ENCODE measurements at places on chromosomes 4 and X.
A peak's percentile ranks its signal among the peaks of the same experiment; 100 is the strongest.

DNA sequence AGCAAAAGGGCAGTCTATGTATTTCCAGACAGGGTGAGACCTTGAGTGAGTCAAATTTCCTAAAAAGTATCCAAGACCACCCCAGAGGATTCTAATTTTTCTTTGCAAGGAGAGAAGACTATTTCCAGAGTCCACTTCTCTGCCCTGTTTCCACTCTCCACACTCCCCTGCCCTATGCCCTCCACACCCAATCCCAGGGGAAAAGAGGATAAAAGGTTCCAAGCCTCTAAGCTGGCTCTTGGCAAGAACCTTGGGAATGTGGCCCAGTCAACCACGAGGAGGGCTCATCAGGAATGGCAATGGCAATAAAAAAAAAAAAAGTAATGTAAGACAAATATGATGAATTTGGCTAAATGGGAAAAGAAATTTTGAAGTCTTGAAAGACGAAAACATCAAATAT lies 65.9 kb downstream of the SRPX start:
- no peak for DNase-seq

DNA sequence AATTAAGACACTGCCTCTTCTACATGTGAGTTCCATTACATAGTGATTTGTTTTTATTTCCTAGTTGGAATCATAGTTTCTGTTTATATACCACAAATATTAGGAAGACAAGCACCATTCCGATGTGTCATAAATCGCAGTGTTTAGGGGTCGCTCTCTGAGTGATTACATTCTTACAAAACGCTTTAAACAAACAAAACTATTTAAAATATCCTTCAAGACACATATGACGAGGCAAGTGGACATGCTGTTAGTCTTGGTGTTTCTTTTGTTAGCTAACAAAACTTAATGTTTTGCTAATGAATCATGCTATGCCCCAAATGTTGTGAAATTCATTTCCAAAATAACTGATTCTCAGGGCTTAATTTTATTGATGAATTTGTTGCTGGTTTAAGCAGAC lies 1219.3 kb upstream of the PRKX start:
- DNase-seq = no peak

- peak; percentile 22 for DNase-seq
These were observed 412 bp downstream of the SLC10A3 start for GRCh38 chrX:154490021-154490413.

DNA sequence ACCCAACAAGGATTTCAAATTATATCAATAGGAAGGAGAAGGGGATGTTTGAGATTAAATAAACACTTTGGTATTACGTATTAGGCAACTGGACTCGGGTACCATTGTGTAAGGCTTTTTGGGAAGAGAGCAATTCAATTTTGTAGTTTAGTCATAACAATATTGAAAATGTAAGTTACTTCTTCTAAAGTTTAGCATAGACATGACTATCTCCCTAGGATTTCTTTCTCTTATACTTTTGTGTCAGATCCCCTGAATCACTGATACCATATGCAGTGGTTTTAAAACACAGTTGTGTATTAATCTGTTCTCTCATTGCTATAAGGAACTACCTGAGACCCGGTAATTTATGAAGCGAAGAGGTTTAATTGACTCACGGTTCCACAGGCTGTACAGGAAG lies 123.8 kb upstream of the FAM9C start:
- DNase-seq = no peak

GRCh38 chr4:81472281-81473182 lies 825 bp upstream of the RASGEF1B start:
- DNase-seq = peak; percentile 71

DNA sequence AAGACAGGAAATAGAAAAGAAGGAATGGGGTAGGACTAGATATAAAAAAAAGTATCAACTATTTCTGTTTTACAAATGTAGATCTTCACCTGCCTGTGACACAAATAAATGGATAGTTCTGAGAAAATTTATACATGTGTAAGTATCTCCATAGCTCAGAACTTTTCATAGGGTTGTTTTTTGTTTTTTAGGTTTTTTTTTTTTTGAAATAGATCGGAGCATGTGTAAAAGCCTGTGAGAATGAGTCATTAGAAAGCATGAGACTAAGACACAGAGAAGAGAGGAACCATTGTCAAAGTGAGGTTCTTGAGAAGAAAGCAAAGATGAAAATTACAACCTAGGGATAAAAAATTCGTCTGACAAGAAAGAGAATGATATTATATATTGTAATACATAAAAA lies 481.6 kb downstream of the PABPC4L start:
- DNase-seq = no peak

DNA sequence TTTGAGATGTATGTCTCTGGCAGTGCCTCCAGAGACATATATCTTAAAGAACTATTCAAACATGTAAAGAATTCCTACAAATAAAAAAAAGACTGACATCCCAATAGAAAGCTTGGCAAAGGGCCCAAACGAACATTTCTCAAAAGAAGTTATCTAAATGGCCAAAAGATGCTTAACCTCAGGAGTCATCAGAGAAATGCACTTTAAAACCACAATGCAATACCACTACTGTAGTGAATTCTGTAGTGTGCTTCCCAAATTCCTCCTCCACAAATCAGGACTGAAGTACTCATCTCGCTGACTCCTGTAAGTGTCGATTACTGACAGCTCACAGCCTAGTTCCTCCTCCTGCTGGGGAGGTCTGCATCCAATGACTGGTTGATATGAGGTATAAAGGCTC lies 129.0 kb upstream of the MAMLD1 start:
- no peak for DNase-seq

- no peak for DNase-seq
These were observed 86.5 kb upstream of the EGFL6 start for GRCh38 chrX:13482746-13483541.

DNA sequence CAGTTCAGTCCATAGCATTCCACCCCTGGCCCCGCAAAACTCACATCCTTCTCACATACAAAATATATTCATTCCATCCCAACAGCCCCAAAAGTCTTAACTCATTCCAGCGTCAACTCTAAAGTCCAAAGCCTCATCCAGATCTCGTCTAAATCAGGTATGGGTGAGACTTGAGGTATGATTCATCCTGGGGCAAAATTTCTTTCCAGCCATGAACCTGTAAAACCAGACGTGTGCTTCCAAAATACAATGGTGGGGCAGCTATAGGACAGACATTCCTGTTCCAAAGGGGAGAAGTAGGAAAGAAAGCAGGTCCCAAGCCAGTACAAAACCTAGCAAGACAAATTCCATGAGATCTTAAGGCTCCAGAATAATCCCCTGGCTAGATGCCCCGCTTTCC lies 76.9 kb downstream of the CLDN34 start:
- no peak for DNase-seq

DNA sequence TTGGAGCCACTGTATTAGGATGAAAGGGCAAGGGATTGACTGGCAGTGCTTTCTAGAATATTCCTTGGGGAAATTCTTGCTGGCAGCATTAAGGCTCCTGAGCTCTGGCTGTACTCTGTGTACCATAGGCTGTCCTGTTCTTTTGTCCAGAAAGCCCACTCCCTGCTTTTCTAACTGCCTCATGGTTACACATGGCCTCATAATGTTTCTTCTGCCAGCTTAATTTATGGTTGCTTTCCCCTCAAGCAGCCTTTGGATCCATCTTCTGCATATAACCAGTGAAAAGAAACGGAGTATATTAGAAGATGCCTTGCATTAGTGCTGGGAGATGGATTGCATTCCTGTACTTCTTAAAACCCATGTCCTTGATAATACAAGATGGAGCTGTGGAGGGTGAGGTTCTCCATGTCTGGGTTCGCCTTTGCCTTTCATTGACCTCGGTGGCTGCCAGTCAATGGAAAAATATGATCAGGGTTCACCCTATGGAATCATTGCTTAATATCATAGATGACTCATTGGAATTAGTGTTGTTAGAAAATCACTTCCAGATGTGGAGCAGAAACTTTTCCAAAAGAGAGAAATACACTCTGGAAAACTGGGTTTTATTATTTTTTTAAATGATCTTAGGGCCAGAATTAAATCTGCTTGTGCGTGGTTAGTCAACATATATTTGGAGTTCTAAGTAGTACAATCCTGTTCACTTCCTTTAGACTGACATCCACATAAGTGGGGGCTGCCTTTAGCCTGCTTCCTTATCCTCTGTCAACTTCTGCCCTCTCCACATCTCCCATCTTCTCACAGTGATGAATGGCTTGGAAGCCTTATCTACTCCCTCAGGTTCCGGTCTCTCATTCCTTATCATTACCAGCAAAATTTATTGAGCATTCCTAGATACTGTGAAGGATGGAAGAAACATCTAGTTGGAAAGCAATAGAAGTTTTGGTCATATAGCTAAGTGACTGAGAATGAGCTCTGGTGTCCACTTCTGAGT lies 24.9 kb downstream of the DOCK11 start:
- DNase-seq = no peak

DNA sequence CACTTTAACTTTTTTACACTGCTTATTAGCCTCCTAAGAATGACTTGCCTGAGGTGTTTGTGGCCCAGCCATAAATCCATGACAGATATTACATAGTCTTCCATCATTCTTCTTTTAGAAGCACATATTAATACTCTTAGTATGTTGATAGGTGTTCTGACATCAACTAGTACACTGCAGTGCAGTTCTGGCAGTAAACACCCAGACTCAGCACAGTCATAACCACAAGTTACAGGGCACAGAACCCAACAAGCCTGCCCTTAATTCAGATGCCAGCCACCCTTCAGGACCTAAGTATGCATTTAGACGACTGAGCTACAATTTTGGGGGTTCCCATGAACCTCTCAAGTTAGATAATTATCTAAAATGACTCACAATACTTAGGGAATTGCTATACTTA lies 36.5 kb upstream of the GUCY1B1 start:
- no peak for DNase-seq

DNA sequence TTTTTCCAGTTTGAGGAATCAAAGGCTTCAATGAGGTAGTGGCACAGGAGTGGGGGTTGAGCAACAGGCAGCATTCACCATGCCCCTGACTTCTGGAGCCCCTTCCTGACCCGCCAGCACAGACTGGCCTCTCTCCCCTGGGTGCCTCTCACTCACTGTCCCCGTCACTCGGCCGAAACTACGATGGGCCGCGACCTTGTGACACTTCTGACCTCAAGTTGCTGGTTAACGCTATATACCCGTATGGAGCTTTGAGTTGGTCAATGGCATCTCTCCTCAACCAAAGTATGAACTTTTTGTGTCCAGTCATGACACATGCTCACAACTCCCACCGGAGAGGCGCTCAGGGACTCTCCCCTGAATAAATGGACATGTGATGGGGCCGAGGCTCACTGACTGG lies 72.1 kb downstream of the IRF2 start:
- no peak for DNase-seq

GRCh38 chr4:25144870-25145481 lies 15.3 kb downstream of the SEPSECS start:
- DNase-seq = peak; percentile 27

- no peak for DNase-seq
These were observed 178.4 kb upstream of the GPRIN3 start for GRCh38 chr4:89486042-89486441.

DNA sequence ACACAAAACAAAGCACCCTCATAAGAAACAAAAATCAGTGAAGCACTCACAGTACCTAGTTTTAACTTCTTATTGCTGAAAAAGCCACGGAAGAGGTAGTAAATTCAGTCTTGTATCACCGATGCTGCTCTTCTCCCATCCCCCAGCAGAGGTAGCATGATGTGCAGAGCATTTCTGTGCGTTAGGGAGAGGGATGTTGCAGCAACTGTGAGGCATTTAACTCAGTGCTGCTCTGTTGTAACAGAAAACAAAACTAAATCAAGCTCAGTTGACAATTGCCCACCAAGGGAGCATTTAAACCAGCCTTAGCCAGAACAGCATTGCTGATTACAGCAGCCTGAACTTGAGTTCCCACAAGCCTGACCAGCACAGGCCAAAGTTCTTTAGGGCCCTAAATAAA lies 1279.7 kb upstream of the ADGRL3 start:
- DNase-seq = no peak

- DNase-seq = no peak
These were observed 5.8 kb downstream of the SSR4 start for GRCh38 chrX:153800177-153800722.

DNA sequence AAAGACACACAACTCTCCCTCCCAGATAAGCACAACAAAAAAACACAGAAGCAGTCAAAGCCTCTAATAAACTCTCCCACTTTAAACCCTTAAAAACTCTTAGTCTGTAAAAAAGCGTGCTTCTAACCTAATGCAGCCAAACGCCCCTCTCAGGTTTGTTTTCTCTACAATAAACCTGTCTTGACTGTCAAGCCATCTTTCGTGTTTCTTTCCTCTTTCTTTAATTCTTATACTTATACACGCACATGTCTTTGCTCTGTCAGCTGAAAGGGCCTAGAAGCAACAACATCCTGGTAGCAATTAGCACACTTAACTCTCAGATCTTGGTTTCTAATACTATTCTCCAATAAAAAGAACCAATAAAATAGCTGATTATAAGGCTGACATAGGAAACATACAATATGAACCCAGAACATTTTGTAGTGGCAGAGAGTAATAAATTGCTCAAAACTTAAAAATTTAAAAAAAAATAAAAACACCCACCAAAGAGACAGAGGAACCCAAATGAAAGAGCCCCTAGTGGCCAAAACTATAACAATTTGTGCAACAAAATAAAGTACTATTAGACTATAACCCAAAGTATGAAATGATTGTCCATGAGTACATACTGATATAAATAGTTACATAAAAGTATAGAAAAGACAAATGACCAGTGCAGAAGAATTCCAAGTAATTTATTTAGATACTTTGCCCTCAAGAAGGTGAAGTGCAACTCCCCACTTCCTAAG lies 440.4 kb upstream of the ADGRL3 start:
- DNase-seq = no peak

- no peak for DNase-seq
These were observed 37.9 kb downstream of the SGMS2 start for GRCh38 chr4:107862658-107863057.

GRCh38 chr4:89757154-89757719 lies 79.7 kb downstream of the SNCA start:
- no peak for DNase-seq

DNA sequence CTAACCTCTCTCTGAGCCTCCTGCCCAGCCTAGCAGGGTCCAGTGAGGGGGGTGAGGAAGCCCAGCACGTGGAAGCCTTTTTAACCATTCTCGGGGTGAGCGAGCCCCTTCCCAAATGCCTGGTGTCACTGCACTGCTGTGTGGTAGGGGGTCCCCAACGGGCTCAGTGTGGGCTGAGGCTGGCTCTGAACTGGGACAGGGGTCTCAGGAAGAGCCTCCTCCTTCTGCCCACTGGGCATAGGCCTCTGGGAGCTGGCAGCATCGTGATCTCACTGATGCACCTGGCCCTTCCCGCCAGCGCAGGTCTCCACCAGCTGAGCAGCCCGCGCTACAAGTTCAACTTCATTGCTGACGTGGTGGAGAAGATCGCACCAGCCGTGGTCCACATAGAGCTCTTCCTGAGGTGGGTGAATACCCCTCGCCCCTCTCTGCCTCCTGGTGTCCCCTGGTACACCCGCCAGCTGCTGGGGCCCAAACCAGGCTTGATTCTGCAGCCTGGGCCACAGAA lies 12.6 kb downstream of the HTRA3 start:
- no peak for DNase-seq

DNA sequence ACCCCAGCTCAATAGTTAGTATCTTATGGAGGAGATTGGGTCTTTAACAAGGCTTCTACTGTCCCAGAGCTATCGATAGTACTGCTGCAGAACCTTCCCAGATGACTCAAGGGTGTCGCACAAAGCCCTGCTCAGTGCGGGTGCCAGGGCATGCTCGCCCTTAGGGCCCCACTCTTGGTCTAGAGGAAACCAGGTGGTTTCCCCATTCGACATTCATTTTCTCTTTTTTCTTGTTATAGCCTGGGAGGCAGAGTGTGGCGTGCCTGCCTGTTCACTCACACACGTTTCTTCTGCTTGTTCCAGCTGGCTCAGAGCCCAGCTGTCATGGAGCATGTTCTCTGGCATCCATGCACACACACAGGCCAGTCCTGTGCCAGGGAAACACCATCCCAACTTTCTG lies 144.5 kb downstream of the SMIM20 start:
- peak; percentile 11 for DNase-seq

All from CD4-positive, alpha-beta T cell treated with Interleukin-2 at 100 ng/mL for 4 hours (primary cell).